ENCODE measurements at places on chromosomes 5 and 9.

DNA sequence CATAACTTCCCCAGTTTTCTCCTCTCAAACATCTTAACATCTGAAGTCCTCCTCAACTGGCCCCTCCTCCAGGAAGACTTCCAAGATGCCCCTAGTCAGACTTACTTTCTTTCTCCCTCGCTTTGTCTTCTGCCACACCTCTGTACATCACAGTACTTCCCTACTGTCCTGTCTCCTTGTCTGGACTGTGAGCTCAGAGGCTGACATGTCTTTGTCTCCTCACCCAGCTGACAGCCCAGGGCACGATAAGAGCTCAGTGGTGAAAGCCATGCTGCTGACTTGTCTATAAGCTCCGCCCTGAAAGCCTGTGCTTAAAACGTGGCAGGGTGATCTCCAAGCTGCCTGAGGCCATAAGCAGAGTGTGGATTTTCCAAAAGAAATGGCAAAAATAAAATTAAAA lies 33.0 kb upstream of the SLC25A51 start:
- no peak for ATAC-seq

- no peak for ATAC-seq
Observed at GRCh38 chr9:83204047-83204446, 141.1 kb upstream of the RASEF start.

GRCh38 chr9:75087289-75087823 lies 599 bp downstream of the NMRK1 start:
- no peak for ATAC-seq

- ATAC-seq = no peak
Observed at GRCh38 chr5:142421621-142422397, 97.0 kb upstream of the SPRY4 start.

GRCh38 chr9:81244631-81245030 lies 444.7 kb downstream of the TLE1 start:
- no peak for ATAC-seq

GRCh38 chr9:107112707-107113243 lies 170.3 kb upstream of the RAD23B start:
- no peak for ATAC-seq

DNA sequence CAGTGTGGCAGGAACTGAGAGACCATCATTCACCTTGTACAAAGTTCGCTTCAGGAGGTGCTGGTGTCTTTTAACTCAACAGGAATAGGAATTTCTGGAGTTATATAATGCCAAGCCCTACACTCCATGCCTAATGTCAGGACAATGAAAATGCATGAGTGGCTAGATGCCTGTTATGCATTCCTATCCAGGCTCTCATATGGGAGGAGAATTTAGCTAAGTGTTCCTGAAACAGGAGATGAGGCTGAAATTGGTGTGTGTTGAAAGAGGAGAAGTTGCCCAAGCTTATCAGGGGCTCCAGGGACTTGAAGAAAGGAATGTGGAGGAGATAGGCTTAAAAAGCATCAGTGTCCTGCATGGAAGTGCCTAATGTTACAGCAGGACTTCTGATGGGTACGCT lies 26.8 kb upstream of the PRUNE2 start:
- ATAC-seq = no peak

DNA sequence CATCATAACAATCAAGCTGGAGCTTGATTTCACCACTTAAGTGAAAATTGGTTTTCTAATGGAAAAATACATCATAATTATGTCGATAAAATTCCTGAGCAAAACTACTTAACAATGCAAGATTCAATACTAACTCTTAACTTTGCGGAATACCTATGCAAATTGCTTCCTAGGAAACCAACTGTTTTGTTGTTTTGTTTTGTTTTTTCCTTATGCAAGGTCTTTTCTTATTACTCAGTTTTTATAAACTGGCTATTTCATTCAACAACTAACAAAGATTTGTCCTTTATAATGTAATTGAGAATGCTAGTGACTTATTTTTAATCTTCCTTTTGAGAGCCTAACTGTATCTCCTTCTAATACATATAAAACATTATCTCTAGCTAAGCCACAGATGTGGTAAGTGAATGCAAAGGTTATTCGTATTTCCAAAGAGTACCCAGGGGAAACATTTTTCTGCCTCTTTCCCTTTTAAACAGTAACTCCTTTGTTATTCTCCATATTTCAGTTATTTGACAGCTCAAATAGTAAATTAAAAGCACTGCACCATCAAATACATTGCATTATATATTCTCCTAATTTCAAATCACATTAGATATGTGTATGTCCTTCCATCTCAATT lies 609.4 kb downstream of the SLCO4C1 start:
- no peak for ATAC-seq

- peak; percentile 92 for ATAC-seq
Observed at GRCh38 chr5:177366528-177367322, 9.0 kb downstream of the RGS14 start.

DNA sequence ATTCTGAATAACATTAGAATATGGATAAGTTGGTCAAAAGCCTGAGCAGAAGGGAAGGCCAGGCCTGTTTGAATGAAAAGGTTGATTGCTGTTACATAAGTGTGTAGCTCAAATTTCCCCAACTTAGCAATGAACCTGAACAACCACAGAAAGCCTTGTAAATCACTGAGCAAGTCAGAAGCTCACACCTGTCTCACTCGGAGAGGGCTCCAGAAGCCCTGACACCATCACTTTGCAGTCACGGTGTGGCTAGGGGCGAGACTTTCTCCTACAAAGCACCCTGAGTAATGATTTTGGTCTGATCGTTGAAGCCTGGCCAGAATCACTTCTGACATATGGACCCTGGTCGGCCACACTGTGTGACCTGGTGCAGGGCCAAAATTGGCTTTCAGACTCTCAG lies 62.0 kb downstream of the MTX3 start:
- ATAC-seq = no peak

DNA sequence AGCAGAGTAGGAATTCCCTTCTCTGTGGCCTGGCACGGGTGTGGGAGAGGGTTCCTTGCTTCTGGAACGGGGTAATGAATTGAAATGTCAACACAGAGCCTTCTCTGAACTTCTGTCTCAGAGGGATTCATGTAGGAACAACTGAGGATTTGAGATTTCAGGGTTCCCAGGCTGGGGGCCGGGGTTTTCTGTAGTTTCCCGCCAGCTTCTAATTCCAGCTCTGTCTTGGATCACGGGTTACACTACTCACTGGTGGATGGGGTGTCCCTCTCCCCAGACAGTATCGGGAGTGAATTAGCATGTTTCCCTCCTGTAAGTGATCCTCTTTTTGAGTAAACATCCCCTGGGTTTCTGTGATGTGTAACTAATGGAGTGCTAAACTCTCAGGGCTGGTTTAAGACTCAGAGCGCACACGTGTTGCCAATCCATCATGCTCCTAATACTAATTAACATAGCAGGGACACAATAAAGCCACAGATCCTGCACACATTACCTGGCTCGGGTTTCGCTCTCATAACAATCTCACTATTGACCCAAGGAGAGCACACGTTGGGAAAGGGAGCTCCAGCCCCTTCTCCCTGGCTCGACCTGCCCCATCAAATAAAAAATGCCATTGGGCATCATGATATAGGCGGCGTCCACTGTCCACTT lies 18.1 kb upstream of the DMRT2 start:
- ATAC-seq = no peak

DNA sequence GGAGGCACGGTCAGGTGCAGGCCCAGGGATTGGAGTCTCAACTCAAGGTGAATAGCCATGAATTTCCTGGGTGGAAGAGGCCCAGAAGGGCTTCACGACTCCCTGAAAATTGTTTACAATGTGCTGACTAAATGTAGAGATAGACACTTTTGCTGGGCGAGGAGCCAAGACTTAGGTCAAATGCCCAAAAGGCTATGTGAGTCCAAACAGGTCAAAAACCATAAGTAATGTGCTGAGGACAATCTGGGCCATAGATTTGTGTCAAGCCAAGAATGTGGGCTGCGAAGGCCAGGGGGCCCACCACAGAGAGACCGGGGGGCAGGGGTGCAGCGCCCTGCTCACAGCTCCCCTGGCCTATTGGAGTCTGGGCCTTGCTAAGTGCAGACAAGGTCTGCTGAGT lies 197.8 kb downstream of the HSPA4 start:
- no peak for ATAC-seq

GRCh38 chr9:18626046-18626698 lies 152.2 kb downstream of the ADAMTSL1 start:
- no peak for ATAC-seq

DNA sequence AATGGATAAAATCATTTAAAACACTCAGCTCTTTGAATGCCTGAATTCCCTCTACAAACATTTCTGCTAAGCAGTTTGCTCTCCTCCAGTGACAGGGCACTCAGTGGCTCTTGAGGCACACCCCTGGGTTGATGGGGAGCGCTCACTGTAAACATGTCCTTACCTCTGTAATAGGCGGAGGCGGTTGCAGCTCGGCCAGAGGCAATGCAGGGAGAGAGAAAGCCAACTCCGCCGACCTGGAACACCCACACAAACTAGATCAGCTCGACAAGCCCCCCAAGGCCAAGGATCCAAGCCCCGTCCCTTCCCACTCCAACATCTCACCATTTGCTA lies 329 bp downstream of the CDC23 start:
- ATAC-seq = peak; percentile 35

- no peak for ATAC-seq
Observed at GRCh38 chr5:85096421-85096820, 711.7 kb upstream of the EDIL3 start.

GRCh38 chr5:40555886-40556285 lies 123.8 kb upstream of the PTGER4 start:
- ATAC-seq = no peak

- no peak for ATAC-seq
Observed at GRCh38 chr9:19553441-19553840, 144.6 kb downstream of the ACER2 start.

DNA sequence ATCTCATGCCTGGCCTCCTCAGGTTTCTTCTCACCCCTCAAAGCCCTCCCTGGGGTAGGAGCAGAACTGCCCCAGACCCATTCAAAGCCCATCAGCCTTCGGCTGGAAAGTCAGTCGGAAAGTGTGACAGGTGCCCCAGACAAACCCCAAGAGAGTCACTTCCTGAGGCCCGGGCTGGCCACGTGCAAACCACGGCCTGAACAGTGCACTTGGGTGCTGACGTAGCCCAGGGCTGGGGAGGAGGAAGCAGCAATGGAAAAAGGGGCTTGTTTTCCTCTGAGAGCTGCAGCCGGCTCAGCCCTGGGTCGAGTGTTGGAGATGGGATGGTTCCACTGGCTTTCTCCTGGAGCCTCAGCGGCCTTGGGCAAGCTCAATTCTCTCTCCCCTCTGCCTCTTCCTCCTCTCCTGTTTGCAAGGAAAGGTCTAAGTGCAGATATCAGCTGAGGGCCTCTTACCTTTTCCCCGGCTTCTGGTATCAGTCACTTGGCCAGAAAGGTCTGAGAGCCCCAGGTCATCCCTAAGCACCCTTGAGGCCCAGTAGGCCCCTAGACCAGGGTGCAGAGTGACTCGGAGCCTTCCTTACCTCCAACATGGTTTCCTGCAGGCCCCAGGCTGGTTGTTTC lies 5.9 kb upstream of the EGR1 start:
- ATAC-seq = no peak

GRCh38 chr5:32583582-32584232 lies 1.6 kb upstream of the SUB1 start:
- ATAC-seq = no peak

DNA sequence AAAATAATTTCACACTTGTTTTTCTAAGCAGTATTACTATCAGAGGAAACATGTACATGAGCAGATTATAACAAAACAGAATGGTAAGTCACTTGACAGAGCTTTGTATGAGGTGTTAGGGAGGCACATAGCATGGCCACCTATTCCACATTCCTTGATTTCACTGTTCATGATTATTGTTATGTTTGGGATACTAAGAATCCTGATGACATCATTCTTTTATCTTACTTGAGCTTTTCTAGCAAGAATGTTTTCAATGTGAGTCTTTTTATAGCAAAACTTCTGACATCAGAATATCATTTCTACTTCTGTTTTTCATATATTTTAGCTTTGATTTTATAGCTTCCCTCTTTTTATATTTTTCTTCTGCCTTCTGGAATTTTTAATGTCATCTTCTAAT lies 208.2 kb downstream of the DMRTA1 start:
- ATAC-seq = no peak

DNA sequence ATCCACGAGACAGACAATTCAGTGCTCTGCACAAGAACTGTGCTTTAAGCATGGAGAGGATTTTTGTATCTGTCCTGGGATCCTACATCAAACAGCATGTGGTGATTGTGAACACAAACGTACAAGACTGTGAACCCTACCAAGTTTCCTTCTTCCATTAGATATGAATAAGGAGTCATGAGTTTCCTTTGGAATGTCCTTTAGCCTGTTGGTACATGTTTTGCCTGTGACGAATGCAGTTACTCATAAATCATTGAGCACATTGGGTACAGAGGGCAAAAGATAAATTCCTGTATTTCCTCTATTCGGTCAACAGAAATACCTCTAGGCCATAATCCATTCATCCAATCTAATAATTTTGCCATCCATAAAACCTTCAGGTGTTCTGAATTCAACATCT lies 61.5 kb downstream of the FXN start:
- no peak for ATAC-seq

GRCh38 chr5:134527156-134527960 lies 1.9 kb downstream of the JADE2 start:
- peak; percentile 74 for ATAC-seq

DNA sequence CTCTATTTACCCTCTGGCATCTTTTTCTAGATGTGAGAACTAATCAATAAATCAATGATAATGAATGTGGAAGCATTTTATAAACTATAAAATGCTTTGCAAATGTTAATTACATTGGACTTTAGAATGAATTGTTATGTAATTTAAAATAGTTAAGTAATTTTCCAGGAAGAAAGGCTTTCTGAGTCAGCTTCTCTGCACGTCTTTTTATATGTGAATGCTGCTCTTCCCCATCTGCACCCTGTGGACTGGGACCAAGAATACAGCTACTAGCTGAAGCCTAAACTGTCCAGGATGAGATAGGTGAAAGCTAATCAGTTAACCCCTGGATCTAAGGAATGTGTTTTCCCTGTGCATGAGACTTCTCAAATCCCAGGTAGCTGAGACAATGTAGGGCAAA lies 292.9 kb downstream of the NR3C1 start:
- no peak for ATAC-seq

GRCh38 chr5:149002053-149002452 lies 60.8 kb downstream of the SH3TC2 start:
- no peak for ATAC-seq

- no peak for ATAC-seq
Observed at GRCh38 chr9:135666534-135667462, 3.7 kb downstream of the LCN9 start.

GRCh38 chr5:178256746-178257145 lies 24.1 kb upstream of the PHYKPL start:
- ATAC-seq = no peak

- ATAC-seq = no peak
Observed at GRCh38 chr5:61229416-61229815, 67.1 kb upstream of the SMIM15 start.

GRCh38 chr9:127107171-127107928 lies 15.1 kb downstream of the ANGPTL2 start:
- ATAC-seq = no peak

DNA sequence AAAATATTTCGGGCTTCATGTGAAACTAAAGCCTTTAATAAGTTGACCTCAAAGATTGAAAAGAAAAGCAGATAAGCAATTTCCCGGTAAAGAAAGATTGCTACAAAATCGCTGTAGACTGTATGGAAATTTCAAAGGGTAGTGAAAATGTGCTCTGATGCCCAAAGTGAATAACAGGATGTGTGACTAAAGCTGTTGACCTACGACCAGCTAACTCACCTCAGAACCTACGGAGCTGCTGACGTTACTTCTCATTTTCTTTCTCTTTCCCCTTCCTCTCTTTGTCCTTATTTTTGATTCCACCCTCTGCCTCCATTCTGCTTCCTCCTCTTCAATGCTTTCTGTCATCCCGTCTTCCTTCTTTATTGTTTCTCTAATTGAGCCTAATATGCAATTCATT lies 103.2 kb downstream of the PDE4D start:
- ATAC-seq = no peak

- no peak for ATAC-seq
Observed at GRCh38 chr9:94096819-94097577, 12.7 kb downstream of the PTPDC1 start.
